ENCODE measurements at places on chromosomes 3 and 15. TPM values are rescaled to one million over a fixed set of nuclear protein-coding genes. Genes with fewer than 3 reads are reported as not detected.

DNA sequence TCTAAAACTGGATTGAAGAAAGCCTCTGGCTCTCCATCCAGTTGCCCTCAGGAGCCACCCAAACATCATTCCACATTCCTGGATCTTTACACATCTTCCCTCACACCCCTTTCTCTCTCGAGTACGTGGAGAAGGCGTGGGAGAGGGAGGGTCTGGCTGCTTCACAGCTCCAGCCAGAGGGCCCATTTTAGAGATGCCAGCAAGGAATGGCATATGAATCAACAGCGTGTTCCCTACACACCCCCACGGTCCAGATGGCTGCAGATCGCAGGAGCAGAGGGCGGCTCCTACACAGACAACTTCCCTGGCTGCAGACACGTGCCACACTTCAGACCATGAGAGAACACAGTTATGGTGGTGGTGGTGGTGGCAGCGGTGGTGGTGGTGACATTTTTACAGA, 280.1 kb downstream of the ERC2 start:
- H3K4me1 ChIP-seq, result no peaks in the 10 kb centered on the region
- no peaks in the 10 kb centered on the region for H3K27me3 ChIP-seq
- no peak overlapping the region for H3K4me3 ChIP-seq
- DNase-seq, result no peak

GRCh38 chr15:94561036-94561689, 329.8 kb downstream of the MCTP2 start:
- no peak for DNase-seq
- H3K4me1 ChIP-seq, result no peaks in the 10 kb centered on the region
- no peak overlapping the region for H3K4me3 ChIP-seq
- no peaks in the 10 kb centered on the region for H3K36me3 ChIP-seq
- no peaks in the 10 kb centered on the region for H3K27me3 ChIP-seq

- H3K36me3 ChIP-seq, result no peaks in the 10 kb centered on the region
- no peak overlapping the region for H3K4me3 ChIP-seq
- no peak for DNase-seq
- H3K27me3 ChIP-seq, result no peaks in the 10 kb centered on the region
- no peak overlapping the region for H3K27ac ChIP-seq
Measured at GRCh38 chr15:25385986-25386385, 52.8 kb downstream of the UBE3A start.

GRCh38 chr3:37154668-37155314, 19.6 kb downstream of the LRRFIP2 start:
- H3K4me3 ChIP-seq, result no peak overlapping the region
- H3K4me1 ChIP-seq, result no peaks in the 10 kb centered on the region

- H3K27me3 ChIP-seq, result no peaks in the 10 kb centered on the region
- no peaks in the 10 kb centered on the region for H3K4me1 ChIP-seq
- DNase-seq, result no peak
- no peak overlapping the region for H3K4me3 ChIP-seq
- H3K27ac ChIP-seq, result no peak overlapping the region
Measured at GRCh38 chr3:82087958-82088357, 326.5 kb upstream of the GBE1 start.

DNA sequence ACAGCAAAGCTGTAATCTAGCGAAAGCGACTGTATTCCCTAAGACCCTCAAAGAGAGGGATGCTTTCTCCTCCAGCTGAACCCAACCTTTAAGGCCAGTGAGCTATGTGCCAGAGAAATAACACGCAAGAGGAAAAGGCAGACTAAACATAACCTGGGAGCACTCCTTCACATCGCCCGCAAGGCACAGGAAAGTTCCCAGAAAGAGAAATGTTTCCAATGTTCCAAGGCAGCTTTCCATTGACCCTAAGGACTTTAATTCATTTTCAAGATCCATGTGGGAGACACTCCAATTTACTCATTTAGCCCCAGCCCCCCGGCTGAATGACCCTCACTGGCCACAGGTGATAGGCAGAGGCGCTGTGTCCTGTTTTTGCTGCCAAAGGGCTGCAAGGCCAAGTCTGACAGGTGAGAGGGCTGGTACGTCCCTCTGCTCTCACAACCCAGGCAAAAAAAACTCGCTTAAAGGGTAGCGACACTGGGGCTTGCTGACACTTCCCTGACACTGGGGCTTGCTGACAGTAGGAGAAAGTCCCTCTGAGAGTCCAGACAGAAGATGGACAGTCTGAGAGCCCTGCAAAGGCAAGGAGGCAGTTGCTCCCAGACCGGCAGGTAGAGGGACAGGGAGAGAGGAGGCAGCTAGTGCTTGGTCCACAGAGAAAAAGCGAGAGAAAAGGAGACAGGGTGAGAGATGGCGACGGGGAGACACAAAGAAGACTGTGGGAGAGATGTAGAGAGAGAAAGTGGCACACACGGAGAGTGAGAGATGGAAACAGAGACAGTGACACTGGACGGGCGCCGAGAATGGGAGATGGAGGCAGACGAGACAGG, 702 bp downstream of the ARHGEF3 start:
- H3K4me3 ChIP-seq, result peak overlapping the region; percentile 92
- no peaks in the 10 kb centered on the region for H3K4me1 ChIP-seq
- no peak for DNase-seq
- no peaks in the 10 kb centered on the region for H3K27me3 ChIP-seq
- H3K27ac ChIP-seq, result peak overlapping the region; percentile 45
- no peaks in the 10 kb centered on the region for H3K36me3 ChIP-seq

- H3K27ac ChIP-seq, result no peak overlapping the region
- H3K36me3 ChIP-seq, result no peaks in the 10 kb centered on the region
- H3K4me1 ChIP-seq, result no peaks in the 10 kb centered on the region
- DNase-seq, result no peak
Measured at GRCh38 chr3:56055951-56056350, 412.3 kb downstream of the ERC2 start.

DNA sequence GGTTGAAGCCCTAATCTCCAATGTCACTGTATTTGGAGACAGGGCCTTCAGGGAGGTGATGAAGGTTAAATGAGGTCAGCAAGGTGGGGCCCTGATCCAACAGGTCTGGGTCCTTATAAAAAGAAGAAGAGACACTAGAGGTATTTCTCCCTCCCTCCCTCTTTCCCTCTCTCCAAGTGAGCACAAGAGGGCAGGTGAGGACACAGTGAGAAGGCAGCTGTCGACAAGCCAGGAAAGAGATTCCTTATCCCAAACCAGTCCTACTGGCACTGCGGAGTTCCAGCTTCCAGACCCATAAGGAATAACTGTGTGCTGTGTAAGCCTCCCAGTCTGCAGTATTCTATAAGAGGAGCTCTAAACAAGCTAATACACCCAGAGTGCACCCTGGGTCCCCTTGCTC, 134.7 kb downstream of the ADAMTS17 start:
- H3K4me3 ChIP-seq, result no peak overlapping the region
- no peak overlapping the region for H3K27ac ChIP-seq
- no peaks in the 10 kb centered on the region for H3K4me1 ChIP-seq
- H3K36me3 ChIP-seq, result no peaks in the 10 kb centered on the region
- no peak for DNase-seq

DNA sequence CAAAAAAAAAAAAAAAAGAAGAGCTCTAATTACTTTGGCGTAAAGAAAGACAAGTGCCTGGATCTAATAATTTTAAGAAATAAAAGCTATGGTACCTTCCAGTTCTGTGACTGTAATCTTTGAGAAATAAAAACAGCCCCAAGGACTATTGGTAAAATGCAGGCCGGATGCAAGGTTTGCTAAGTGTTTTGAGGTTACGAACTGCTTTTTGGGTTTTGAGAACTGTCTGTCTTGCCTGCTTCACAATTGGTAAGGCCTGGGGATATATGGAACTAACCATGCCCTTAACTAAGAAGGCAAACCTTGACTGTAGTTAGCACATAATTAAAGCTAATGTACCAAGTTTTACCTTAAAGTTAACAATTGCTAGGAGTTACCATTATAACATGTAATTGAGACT, 388.4 kb upstream of the CBLB start:
- no peaks in the 10 kb centered on the region for H3K36me3 ChIP-seq
- no peak overlapping the region for H3K27ac ChIP-seq
- H3K4me3 ChIP-seq, result no peak overlapping the region
- no peak for DNase-seq

DNA sequence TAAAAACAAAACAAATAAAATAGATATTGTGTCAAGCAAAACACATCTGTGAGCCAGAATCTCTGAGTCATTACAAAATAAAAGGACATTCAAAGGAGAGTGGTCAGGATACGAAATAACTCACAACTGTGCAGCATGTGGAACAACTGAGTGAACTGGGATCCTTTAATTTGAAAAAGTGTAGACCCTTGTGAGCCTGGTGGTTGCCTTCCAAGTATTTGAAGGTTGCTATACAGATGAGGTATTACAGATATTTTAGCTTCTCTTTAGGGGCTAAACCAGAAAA, 26.7 kb downstream of the KCNMB2 start:
- no peaks in the 10 kb centered on the region for H3K4me1 ChIP-seq
- H3K27ac ChIP-seq, result no peak overlapping the region
- no peak for DNase-seq
- no peaks in the 10 kb centered on the region for H3K36me3 ChIP-seq
- no peak overlapping the region for H3K4me3 ChIP-seq
- no peaks in the 10 kb centered on the region for H3K27me3 ChIP-seq

- H3K4me1 ChIP-seq, result no peaks in the 10 kb centered on the region
- no peaks in the 10 kb centered on the region for H3K27me3 ChIP-seq
- no peak for DNase-seq
Measured at GRCh38 chr3:102450976-102451375, 16.2 kb downstream of the ZPLD1 start.

DNA sequence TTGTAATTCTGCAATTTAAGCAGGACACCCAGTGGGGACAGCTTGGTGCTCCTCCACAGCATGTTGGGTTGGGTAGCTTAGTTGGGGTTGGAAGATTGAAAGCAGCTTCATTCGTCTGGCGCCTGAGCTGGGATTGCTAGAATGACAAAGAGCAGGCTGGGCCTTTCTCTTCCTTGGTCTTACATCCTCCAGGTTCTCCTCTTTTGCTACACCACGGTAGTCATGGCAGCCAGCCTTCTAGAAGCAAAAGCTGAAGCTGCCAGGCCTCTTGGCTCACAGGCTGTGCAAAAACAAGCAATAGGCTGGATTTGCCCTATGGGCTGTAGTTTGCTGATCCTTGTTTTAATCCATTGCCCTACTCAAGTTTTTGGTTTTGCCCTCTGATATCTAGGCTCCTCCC, 3.2 kb upstream of the ANXA2 start:
- no peak for DNase-seq
- H3K36me3 ChIP-seq, result no peaks in the 10 kb centered on the region
- H3K27me3 ChIP-seq, result no peaks in the 10 kb centered on the region
- no peak overlapping the region for H3K27ac ChIP-seq
- peaks cover 14% of the 10 kb centered on the region for H3K4me1 ChIP-seq
- H3K4me3 ChIP-seq, result no peak overlapping the region

DNA sequence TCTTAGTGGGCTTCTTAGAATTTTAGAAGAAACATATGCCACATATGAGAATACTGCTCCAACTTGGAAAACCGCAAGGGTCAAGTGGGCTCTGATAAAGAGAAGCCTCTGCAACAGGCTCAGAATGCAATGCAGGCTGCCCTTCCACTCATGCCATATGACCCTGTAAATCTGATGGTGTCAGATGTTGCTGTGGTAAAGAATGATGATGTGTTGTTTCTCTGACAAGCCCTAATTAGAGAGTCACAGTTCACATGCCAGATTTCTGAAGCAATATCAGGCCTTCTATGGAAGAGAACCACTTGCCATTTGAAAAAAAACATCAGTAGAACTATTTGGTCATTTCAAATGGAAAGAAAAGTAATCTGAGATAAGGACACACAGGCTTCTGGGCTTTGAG, 749.6 kb downstream of the AGBL1 start:
- DNase-seq, result no peak
- no peaks in the 10 kb centered on the region for H3K27me3 ChIP-seq
- no peaks in the 10 kb centered on the region for H3K36me3 ChIP-seq
- H3K4me3 ChIP-seq, result no peak overlapping the region
- no peaks in the 10 kb centered on the region for H3K4me1 ChIP-seq

DNA sequence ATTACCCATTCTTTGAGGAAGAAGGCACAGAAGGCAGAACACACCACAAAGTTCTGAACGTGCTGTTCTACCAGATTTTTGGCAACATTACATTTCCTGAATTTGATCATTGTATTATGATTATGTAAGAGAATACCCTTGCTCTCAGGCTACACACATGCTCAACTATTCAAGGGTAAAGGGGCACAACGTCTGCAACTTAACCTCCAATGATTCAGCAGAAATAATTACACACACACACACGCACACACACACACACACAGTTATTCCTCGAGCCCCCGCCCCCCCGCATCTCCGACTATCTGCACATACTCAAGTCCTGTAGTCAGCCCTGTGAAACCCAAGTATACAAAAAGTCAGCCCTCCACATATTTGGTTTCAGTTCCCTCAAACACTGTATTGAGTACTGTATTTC, 26.8 kb downstream of the RPN1 start:
- peaks cover 24% of the 10 kb centered on the region for H3K36me3 ChIP-seq
- H3K27ac ChIP-seq, result peak overlapping the region; percentile 63
- H3K27me3 ChIP-seq, result no peaks in the 10 kb centered on the region
- H3K4me1 ChIP-seq, result peaks cover 51% of the 10 kb centered on the region
- no peak overlapping the region for H3K4me3 ChIP-seq

DNA sequence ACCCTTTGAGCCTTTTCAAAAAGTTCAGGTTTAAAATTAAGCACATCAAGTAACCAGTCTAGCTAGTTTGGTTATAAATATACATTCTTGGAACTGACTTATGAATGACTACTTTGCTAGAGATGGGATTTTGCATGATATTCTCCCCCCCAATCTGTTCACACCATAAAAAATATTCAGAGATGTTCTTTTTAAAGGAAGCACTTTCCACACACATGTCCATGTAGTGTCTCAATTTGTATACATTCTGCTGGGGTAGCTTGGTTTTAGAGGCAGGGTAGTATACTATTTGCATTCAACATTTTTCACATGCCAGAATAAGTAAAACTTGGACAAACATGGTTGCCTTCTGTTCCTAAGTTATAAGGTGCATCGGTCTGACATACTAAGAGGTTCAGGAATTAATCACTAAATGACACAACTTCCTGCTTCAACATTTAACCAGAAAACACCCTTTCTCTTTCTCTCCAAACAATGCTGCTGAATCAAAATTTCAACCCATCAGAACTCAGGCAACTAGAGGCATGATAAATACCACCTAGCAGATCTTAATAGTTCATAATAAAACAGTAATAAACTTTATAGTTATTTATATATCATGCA, 57.0 kb downstream of the SUMF1 start:
- no peak for DNase-seq
- H3K27ac ChIP-seq, result no peak overlapping the region
- H3K36me3 ChIP-seq, result peaks cover 61% of the 10 kb centered on the region
- no peaks in the 10 kb centered on the region for H3K27me3 ChIP-seq
- no peak overlapping the region for H3K4me3 ChIP-seq
- H3K4me1 ChIP-seq, result no peaks in the 10 kb centered on the region

DNA sequence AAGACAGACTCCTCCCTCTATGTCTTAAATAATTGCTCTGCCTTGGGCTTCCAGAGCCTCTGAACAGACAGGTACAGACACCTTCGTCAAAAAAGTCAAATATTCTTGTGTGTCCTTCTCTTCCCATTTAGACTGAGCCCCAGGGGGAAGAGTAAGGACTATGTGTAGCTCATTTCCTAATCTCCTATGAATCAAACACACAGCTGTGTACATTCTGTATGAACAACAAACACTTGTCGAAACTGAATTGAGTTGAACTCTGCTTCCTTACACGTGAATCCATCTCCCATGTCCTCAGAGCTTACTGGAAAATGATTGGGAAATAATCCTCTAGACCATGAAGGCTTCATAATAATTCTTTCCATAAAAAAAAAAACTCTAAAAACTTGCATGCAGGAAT, 80.8 kb downstream of the MOBP start:
- H3K27ac ChIP-seq, result no peak overlapping the region
- H3K27me3 ChIP-seq, result no peaks in the 10 kb centered on the region
- H3K4me3 ChIP-seq, result no peak overlapping the region
- no peaks in the 10 kb centered on the region for H3K36me3 ChIP-seq

SMAD3 gene
- total RNA-seq, result 68.6 TPM

BUB1B gene
- total RNA-seq, result 0.22 TPM

PIERCE2 gene
- total RNA-seq, result 4.8 TPM

MRPL47 gene
- 14.9 TPM for total RNA-seq

SLC22A14 gene
- 1.2 TPM for total RNA-seq

HHATL gene
- not detected for total RNA-seq

SV2B gene
- total RNA-seq, result 17.1 TPM

PAQR5 gene
- total RNA-seq, result 3.0 TPM

KLHL40 gene
- not detected for total RNA-seq

Measured in tibial nerve (tissue), 4 donors.